ENCODE measurements at places on chromosomes 5 and 9.

- no peak for DNase-seq
These were observed 585.7 kb upstream of the DAB2 start for GRCh38 chr5:40010436-40010835.

- no peak for DNase-seq
These were observed 49.8 kb upstream of the PHYKPL start for GRCh38 chr5:178282391-178282790.

- no peak for DNase-seq
These were observed 359.7 kb downstream of the TRIM32 start for GRCh38 chr9:117046666-117047327.

DNA sequence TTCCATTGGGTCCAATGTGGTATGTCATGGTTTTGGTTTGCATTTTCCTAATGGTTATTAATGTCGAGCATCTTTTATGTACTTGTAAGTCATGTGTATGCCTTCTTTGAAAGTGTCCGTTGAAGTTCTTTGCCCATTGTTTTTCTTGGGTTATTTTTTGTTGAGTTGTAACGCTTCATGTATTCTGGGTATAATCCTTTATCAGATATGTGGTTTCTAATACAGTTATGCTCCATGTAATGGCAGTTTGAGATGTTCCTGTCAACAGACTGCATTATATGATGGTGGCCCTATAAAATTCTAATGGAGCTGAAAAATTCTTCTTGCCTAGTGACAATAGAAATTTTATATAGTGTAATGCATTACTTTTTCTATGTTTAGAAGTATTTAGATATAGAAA, 17.2 kb downstream of the RIC1 start:
- no peak for DNase-seq

GRCh38 chr5:39720136-39720535, 295.4 kb upstream of the DAB2 start:
- no peak for DNase-seq

- DNase-seq = no peak
These were observed 85.6 kb upstream of the CACNA1B start for GRCh38 chr9:137791947-137792346.

DNA sequence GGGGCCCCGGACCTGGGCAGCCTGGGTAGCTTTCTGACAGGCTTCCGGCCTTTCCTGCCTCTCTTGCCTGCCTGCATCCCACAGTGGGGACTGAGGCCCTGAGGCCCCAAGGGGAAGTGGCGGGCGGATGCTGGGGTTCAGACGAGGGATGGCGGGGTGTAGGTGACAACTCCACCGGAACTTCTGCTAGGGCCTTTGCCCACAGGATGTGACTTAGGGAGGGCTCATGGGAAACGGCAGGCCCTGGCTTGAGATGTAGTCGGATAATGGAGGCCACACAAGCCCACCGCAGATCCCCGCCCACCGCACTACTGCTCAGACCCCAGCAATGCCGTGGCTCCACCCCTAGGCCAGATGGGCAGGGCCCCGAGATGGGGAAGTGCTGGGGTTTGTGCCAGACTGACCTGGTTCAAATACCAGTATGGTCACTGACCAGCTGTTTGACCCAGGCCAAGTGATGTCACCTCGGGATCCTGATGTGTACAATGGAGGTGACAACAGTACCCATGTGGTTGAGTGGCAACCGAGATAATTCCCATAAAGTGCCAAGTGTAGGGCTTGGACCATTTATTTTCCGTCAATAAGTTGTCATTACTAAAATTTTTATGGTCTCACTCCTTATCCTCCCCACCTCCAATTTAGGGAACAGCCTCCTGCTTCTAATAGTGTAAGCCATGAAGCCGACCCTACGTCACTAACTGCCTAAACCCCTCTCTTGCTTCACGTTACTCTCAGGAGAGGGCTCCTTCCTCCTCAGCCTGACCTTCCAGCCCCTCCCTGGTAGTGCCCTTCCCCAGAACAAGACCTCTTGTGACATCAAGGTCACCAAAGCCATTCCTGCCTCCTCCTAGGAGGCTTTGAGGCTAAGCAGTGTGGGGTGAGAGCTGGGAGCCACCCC, 2.5 kb upstream of the CDK9 start:
- DNase-seq = no peak

- no peak for DNase-seq
These were observed 136.8 kb downstream of the C5orf15 start for GRCh38 chr5:133831491-133832224.

- no peak for DNase-seq
These were observed 136.7 kb upstream of the TNFAIP8 start for GRCh38 chr5:119218830-119219782.

DNA sequence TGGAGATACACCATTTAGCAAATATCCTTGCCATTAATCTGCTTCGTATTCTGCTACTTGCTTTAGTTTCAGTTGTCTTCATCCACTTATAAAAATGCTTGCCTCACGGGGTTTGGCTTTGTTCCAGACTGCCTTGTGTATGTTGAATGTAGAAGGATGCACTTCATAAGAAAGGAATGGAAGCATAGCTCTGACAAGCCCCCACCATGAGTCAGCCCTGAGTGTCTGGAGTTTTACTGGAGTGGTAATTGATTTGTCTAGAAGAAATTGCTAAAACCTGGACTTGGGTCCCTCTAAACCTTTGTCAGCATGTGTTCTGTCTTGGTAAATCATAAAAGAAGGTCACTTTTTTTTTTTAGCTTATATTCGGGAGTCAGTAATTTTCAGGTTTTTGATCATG, 4.6 kb downstream of the TEX48 start:
- peak; percentile 64 for DNase-seq

- DNase-seq = no peak
These were observed 188.4 kb upstream of the ELL2 start for GRCh38 chr5:96150007-96150406.

GRCh38 chr5:96627792-96628398, 34.3 kb upstream of the CAST start:
- no peak for DNase-seq

GRCh38 chr9:20593537-20593936, 28.8 kb downstream of the MLLT3 start:
- no peak for DNase-seq

GRCh38 chr5:98775246-98776065, 2.0 kb downstream of the RGMB start:
- no peak for DNase-seq

DNA sequence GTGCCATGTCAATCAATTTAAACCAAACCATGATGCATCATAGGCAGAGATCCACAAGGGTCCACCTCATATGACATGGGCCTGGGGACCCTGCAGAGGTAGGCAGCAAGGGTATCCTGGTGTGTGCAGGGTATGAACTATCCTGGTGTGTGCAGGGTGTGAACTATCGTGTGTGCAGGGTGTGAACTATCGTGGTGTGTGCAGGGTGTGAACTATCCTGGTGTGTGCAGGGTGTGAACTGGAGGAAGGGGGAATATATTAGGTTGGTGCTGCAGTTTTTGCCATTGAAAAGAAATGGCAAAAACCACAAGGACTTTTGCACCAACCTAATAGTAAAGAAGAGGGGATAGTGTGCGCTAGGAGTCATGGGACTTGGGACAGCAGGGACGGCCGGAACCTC, 50.0 kb downstream of the MFAP3 start:
- DNase-seq = no peak

DNA sequence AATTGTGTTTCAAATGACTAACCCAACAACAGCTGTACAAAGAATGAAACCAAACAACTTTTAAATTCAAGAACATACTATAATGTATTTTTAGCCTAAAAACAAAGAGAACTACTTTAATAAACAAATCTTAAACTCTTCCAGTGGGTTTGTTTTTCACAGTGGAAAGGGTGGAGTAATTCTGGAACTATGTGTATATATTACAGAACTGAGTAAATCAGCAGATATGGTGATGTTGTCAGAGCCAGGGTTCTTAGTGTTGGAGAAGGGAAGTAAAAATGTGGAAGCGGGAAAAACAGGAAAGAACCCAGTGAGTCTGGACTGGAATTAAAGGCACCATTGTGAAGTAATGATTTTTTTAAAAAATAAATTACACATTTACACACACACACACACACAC, 144.9 kb downstream of the CDK5RAP2 start:
- no peak for DNase-seq
